Astrocyte (in vitro differentiated cells and primary cell): ENCODE measurements at places on chromosomes 2 and 18. TPM values are rescaled to one million over a fixed set of nuclear protein-coding genes. Genes with fewer than 3 reads are reported as not detected.

GRCh38 chr18:32530947-32531651 is 60.4 kb upstream of the GAREM1 start:
- peak; percentile 80 for DNase-seq

DNA sequence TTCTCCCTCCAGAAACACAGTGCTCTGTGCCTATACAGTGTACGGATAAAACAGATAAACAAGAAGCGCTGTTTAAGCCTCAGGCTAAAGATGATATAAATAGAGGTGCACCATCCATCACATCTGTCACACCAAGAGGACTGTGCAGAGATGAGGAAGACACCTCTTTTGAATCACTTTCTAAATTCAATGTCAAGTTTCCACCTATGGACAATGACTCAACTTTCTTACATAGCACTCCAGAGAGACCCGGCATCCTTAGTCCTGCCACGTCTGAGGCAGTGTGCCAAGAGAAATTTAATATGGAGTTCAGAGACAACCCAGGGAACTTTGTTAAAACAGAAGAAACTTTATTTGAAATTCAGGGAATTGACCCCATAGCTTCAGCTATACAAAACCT is 70.7 kb downstream of the TANK start:
- DNase-seq = no peak

DNA sequence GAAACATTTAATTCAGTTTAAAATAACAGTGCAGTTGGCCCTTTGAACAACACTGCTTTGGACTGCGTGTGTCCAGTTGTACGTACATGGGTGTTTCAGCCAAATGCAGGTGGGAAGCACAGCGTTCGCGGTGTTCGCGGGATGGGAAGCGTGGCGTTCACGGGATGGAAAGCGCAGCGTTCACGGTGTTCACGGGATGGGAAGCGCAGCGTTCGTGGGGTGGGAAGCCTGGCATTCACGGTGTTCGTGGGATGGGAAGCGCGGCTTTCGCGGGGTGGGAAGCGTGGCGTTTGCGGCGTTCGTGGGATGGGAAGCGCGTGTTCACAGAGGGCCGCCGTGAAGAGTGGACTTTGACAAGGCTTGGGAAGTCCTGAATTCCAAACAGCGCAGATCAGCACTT is 47.6 kb downstream of the CTDP1 start:
- DNase-seq = no peak

DNA sequence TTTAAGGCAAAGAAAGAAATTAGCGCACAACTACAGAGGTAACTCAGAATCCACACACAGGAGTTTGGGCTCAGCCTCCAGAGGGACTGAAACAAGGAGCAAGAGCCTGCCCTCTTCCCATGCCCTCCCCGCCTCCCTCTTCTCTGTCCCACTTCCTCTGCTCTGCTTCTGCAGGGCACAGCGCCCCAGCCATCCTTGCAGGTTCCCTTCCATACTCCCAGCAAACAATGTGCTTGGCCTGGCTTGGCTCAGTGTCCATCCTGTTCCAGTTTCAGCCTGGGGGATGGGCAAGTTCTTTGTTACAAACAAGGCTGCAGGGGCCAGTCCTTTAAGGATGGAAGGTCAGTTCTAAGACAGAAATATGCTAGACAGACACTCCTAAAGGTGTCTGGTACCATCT is 133.5 kb downstream of the CDH20 start:
- DNase-seq = no peak

GRCh38 chr2:219169930-219170654 is at the start of gene SLC23A3:
Gene SLC23A3 (minus strand): TSS chr2:219170029. CDS start chr2:219169984, 45 bp downstream.
- no peak for DNase-seq

DNA sequence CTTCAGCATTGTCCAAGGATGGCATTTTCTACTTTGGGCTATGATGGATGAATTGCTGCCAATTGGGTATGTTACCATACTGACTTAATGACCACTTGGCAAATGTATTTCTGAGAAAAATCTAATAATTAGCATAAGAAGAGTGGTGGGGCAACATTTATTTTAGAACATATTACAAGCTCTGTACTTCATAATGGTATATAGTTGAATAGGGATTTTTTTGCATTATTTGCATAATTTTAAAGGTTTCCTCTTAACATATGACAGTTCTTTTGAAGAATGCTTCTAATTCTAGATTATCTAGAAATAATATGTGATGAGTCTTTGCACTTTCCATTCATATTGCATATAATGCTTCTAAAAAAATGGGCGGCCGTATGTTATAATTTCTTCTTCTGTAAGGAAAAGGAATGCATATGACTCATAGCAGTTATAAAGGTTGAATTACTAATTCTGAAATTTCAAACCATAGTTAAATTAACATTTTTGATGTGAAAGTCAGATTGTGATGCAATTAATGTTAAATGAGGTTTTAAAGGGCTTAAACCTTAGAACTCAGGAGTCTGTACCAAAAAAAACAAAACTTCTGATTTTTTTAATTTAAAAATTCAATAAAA is 1652.3 kb upstream of the SLC39A10 start:
- peak; percentile 15 for DNase-seq

- DNase-seq = peak; percentile 3
Observed at GRCh38 chr18:63701952-63702351, 808 bp upstream of the SERPINB11 start.

GRCh38 chr2:180591947-180592346 is 388.5 kb upstream of the UBE2E3 start:
- no peak for DNase-seq

GRCh38 chr2:239935789-239936758 is 89.1 kb downstream of the NDUFA10 start:
- no peak for DNase-seq

- no peak for DNase-seq
Observed at GRCh38 chr2:118246726-118247125, 158.5 kb downstream of the INSIG2 start.

- no peak for DNase-seq
Observed at GRCh38 chr2:217683106-217683870, 319.5 kb downstream of the TNS1 start.

DNA sequence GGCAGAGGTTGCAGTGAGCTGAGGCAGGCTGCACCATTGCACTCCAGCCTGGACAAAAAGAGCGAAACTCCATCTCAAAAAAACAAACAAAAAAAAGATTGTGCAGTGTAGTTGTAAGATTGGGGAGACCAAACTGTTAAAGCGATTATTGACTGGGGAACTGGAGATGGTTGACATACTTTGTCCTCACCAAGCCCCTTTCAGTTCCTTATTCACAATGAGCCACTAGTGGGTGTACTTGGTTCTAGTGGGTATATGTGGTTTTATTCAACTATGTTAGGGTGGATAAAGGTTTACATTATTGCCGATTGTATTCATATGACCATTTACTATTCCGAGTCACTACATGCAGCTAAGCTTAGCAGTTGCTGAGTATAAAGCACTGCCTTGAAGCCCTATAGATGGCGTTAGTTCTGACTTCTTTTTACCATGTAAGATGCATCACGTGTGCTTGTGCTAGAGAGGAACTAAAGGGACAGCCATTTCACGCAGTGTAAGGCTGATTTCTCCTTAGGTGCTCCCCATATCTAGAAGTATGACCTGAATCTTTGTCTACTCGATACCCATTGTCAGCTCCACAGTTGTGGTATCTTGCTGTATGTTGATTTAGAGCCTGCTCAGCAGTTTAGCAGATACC is 12.1 kb downstream of the EIF4E2 start:
- DNase-seq = no peak

DNA sequence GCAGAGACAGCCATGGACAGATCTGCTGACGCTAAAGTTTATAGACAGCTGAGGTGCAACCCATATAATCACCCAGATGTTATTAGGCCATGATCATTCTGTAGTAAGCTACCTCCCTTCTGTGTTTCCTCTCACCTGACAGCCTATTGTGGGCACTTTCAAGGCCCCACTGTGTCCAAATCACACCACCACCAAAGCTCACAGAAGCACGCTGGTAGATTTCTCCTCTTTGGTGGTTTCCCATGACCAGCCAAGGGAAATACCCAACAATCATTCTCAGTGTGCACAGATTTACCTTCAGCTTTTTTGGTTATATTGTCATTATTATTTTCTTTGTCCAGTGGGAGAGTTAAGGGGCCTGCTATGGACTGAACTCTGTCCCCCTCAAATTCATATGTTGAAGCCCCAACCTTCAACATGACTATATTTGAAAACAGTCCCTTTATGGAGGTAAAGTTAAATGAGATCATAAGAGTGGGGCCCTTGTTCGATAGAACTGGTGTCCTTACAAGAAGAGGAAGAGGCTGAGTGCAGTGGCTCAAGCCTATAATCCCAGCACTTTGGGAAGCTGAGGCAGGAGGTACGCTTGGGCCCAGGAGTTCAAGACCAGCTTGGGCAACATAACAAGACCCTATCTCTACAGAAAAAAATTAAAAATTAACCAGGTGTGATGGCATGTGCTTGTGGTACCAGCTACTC is 74.0 kb upstream of the MSH6 start:
- DNase-seq = no peak

- DNase-seq = no peak
Observed at GRCh38 chr18:33603454-33603853, 25.4 kb downstream of the ASXL3 start.

DNA sequence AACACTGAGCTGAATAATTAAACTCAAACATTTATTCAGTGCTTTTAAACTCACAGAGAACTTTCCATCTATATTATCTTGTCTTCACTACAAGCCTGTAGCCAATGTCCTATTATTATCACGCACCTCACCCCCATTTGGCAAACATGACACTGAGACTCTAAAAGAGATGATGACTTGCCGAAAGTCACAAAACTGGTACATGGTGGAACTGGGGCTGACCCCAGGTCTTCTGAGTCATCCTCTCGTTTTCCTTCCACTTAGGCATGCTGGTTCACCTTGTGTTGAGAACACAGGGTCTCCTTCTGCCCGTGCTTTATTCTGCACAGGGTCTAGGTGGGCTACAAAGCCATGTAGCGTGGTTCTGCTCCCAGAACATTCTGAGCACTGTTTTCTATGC is 230.0 kb upstream of the MGAT5 start:
- DNase-seq = no peak

DNA sequence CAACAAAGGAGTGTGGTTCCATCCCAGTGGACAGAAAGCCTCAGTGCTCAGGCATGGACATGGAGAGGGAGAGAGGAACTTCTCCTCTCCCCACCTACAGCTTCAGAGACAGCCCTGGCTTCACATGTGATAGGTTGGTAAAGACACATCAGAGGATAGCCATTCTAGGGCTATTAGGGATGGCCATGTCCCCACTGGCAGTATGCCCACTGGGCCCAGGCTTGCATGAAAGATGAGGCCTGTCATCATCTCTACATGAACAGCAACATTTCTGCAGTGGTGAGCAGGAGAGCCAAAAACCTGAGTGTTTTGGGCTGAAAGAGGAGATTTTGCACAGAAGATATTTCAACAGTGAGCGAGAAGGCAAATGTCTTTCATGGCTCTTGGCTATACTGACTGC is 517.2 kb downstream of the NR4A2 start:
- no peak for DNase-seq

- DNase-seq = no peak
Observed at GRCh38 chr2:136297994-136298393, 180.0 kb upstream of the CXCR4 start.

GRCh38 chr2:233429175-233429897 is 75.0 kb downstream of the DGKD start:
- no peak for DNase-seq

DNA sequence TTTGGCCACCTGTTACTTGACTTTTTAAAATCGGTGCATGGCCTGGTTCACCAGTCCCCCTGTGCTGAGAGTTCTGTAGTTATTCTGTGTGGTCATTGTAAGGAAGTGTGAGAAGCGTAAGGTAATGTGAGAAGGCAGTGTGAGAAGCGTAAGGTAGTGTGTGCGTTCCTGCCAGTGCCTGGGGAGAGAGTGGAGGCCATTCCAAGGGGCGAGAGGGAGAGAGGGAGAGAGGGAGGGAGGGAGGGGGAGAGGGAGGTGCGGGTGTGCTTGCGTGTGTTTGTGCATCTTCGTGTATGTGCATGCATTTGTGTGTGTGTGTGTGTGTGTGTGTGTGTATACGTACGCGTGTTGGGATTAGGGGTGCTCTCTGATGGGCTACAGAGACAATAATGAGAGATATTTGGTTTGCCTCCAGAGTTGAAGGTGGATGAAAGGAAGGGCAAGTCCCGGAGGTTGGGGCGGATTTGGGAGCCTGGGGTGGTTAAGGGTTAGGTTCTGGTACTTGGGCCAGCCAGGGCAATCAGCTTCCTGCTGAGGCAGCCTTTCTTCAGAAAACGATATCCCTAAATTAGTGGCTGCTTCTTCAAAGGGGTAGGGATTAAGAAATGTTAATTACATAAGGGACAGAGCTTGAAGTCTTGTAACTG is 53.7 kb downstream of the SGPP2 start:
- DNase-seq = no peak

GRCh38 chr18:76857476-76857875 is 35.1 kb downstream of the ZNF236 start:
- DNase-seq = no peak

DNA sequence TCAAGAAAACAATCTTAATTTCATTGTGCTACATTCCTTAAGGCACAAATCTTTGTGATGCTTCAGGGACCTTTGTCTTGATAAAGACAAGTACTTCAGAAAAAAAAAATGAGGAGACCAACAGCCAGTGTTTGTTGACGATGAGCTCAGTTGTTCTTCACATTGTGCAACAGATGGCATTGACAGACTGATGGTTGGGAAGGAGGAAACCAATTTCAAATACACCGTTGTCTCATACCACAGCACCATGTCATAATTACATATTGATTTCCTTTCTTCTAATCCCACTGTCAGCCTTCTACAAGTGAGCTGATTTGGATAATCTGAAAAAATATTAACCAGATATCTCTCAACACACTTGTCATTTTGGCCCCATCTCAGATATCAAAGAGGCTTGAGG is 53.7 kb upstream of the GRB14 start:
- DNase-seq = no peak

DNA sequence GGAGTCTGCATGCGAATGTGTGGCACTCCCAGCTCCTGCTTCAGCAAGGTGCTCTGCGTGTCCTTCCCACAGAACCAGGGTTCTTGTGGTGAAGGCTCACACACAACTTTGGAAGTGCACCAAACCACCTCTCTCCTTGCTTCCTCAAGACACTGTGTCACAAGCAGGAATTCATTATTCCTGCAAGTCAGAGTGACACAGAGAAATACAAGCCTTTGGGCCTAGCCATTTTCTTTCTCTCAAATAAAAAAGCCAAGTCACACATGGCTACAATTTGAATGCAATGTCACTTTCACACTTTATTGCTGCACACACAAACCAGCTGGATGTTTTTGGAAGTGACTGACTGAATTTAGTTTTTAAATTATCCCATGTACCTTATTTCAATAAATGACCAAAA is 30.1 kb upstream of the THOC1 start:
- peak; percentile 27 for DNase-seq

The HOXD12 gene
- not detected in 2 replicates for total RNA-seq

The NR4A2 gene
- 1.2 and 1.3 TPM in 2 replicates for total RNA-seq

The SLC35F5 gene
- total RNA-seq = 103 and 109 TPM in 2 replicates

The FASTKD1 gene
- total RNA-seq = 37.2 and 37.3 TPM in 2 replicates

The MC4R gene
- not detected in 2 replicates for total RNA-seq

The CDK5R2 gene
- 0.75 and 1.1 TPM in 2 replicates for total RNA-seq

The AQP12A gene
- not detected in 2 replicates for total RNA-seq

The HYCC2 gene
- 21.2 and 21.8 TPM in 2 replicates for total RNA-seq

The PSMA8 gene
- not detected in 2 replicates for total RNA-seq

The TEX44 gene
- total RNA-seq = not detected in 2 replicates
